ENCODE measurements at places on chromosomes 2 and 18.

- no peak for DNase-seq
Observed at GRCh38 chr2:24454294-24454693, 36.8 kb upstream of the NCOA1 start.

GRCh38 chr18:13216711-13217465, 1.7 kb upstream of the LDLRAD4 start:
- peak; percentile 39 for DNase-seq

GRCh38 chr2:106638580-106638979, 151.4 kb downstream of the CD8B2 start:
- no peak for DNase-seq

GRCh38 chr2:14896330-14897030, 264.0 kb downstream of the LRATD1 start:
- DNase-seq, result no peak

- no peak for DNase-seq
Observed at GRCh38 chr2:219247678-219248642, 2.7 kb downstream of the STK16 start.

GRCh38 chr2:126241411-126241810, 414.5 kb upstream of the GYPC start:
- DNase-seq, result no peak

DNA sequence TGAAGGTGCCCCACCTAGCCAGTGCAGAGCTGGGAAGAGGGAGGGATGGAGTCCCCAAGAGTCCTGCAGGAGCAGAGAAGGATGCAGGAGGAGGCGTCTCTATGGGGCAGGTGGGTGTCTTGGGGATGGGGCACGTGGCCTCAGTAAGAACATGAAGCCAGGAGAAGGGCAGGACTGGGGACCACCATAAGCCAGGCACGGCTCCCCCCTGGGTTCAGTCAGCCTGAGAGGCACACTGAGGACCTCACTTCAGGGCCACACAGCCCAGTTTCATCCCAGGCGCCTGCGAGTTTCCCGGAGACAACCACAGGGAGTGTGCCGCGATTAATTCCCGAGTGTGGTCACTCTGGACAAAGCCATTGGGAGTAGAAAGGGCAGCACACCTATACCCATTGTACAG, 120.3 kb downstream of the GYPC start:
- DNase-seq, result no peak

DNA sequence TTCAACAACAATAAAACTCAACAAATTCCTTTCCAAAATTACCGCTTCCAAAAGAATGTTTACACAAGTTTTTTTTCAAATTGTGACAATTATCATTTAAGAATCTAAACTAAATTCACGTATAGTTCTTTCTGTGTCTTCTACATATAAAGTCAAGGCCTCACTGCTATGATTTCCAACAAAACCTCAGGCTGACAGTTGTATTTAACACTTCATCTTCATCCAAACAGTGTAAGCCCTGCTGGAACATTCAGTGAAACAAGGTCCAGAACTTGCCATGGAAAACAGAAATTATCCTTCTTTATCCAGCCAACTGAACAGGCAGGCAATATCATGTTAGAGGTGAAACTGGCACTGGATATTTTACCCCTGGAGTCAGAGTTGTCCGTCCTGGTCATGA, 357.9 kb downstream of the PID1 start:
- DNase-seq, result no peak

DNA sequence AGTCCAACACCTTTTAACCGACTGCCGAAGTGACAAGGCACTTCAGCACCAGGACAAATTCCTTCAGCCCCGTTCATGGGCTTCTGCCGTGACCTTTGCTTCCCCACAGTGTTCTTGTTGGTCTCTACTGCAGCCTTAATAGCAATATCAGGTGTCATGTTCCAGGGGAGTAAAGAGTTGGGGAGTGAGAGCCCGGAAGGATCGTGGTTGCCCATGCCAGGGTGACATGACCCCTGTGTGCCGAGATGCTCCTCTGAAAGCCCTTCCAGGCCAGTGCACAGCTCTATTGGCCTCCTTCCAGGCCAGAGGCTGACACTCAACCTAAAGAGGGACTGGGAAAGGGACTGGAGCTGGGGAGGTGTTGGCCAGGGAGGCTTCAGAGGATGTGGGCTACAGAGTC, 279.2 kb downstream of the CYRIA start:
- no peak for DNase-seq

DNA sequence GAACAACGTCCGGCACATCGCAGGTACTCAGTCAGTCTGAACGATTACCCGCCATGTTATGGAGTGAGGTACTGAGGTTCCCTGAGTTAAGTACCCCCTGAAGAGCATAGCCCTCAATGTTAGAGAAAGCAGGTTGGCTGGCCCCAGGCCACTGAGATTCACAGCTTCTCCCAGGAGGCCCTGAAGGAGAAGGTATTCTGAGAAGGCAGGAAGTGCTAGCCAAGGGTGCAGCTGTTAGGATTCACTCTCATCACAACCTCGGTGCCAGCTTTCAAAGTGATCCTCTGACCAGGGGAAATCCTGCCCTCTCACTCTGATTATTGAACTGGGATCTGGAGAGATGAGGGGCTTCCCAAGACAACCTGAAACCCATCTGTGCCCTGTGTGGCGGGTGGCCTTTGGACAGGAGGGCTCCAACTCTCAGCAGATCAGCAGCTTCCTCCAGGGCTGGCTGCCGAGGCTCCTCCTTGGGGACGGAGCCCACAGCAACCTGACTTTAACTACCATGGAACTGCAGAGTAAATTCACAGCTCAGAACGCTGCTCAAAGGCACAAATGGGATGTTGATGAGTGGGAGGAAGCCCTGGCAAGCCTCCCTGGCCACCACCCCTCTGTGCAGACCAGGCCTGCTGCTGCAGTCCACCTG, 7.8 kb downstream of the EHD3 start:
- no peak for DNase-seq

DNA sequence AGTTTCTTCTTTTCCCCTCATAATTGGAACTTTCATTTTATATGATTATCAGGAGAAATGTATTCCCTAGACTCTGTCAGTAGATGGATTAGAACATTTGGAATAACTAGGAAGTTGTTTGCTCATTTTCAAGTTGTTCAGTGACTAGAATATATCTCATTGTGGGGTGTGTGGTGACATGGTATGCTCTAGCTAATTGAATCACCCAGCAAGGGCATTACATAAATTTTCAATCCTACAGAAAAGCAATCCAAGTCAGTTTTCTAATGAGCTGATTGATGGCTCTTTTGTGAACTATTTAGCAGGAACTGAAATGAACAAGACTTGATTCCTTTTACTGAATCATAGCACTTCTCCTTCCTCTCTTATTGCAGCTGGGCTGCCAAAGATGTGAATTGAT, 461.4 kb downstream of the TGIF1 start:
- no peak for DNase-seq

GRCh38 chr2:48590017-48590416, 27.6 kb upstream of the GTF2A1L start:
- DNase-seq, result no peak

DNA sequence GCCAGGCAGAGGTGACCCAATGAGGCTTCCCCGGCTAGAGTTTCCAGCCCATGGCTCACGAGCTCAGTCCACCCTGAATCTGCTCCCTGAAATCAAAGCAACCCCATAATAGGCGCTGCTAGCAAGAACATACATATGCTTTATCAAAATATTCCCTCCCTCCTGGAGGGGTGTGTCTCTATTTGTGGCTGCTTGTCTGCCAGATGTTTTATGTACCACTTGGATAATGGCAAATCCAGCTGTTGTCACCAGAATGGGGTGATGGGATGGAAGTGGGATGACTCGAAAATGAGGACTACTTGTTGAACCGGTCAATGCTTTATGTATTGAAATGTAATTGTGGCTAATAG, 152.0 kb downstream of the GALNT14 start:
- no peak for DNase-seq

GRCh38 chr2:212135739-212136138, 402.9 kb downstream of the ERBB4 start:
- DNase-seq, result no peak

- DNase-seq, result no peak
Observed at GRCh38 chr2:172100080-172100934, 2.4 kb downstream of the DLX2 start.

- no peak for DNase-seq
Observed at GRCh38 chr2:136210822-136211221, 92.9 kb upstream of the CXCR4 start.

GRCh38 chr2:162164802-162165201, 12.8 kb upstream of the GCG start:
- DNase-seq, result no peak

- DNase-seq, result no peak
Observed at GRCh38 chr2:63434024-63435001, 154.0 kb downstream of the WDPCP start.

GRCh38 chr2:79782576-79783452, 270.0 kb downstream of the CTNNA2 start:
- DNase-seq, result no peak

- no peak for DNase-seq
Observed at GRCh38 chr2:178157574-178157973, 36.7 kb upstream of the OSBPL6 start.

GRCh38 chr2:197184959-197185586, 125.5 kb downstream of the ANKRD44 start:
- peak; percentile 20 for DNase-seq

DNA sequence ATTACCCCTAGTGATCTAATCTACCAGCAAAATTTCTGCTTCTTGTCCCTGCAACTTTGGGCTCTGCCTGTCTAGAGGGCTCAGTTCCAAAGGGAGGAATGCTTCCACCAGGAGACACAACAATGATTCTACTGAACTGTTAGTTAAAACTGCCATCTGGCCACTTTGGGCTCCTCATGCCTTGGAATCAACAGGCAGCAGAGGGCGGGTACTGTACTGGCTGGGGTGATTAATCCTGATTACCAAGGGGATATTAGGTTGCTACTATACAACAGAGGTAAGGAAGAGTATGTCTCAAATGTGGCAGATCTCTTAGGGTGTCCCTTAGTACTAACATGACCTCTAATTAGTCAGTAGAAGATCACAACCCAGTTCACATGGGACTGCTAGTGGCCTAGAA, 21.4 kb downstream of the HADHA start:
- DNase-seq, result no peak

DNA sequence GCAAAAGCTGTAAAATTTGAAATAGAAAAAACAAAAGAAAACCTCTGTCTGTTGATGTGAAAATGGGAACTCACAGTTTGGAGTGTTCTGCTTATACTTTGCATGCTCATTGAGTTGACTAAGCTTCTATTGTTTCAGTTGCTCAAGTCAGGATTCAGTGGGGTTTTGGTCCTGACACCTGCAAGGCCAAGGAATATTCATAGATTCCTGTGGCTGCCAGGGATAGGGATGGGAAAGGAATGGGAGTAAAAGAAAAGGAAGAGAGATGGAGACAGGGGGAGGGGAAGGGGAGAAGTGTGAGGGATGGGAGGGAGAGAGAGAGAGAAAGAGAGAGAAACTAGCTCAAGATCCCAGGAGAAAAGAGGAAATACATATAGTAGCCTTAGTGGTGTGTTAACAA, 1.3 kb downstream of the CPS1 start:
- no peak for DNase-seq

- DNase-seq, result no peak
Observed at GRCh38 chr2:128413014-128413717, 94.5 kb upstream of the HS6ST1 start.

All from CD14-positive monocyte (primary cell).